ENCODE measurements at places on chromosomes 3 and 15.

- no peak for DNase-seq
These were observed 33.9 kb upstream of the TBC1D23 start for GRCh38 chr3:100226712-100227429.

DNA sequence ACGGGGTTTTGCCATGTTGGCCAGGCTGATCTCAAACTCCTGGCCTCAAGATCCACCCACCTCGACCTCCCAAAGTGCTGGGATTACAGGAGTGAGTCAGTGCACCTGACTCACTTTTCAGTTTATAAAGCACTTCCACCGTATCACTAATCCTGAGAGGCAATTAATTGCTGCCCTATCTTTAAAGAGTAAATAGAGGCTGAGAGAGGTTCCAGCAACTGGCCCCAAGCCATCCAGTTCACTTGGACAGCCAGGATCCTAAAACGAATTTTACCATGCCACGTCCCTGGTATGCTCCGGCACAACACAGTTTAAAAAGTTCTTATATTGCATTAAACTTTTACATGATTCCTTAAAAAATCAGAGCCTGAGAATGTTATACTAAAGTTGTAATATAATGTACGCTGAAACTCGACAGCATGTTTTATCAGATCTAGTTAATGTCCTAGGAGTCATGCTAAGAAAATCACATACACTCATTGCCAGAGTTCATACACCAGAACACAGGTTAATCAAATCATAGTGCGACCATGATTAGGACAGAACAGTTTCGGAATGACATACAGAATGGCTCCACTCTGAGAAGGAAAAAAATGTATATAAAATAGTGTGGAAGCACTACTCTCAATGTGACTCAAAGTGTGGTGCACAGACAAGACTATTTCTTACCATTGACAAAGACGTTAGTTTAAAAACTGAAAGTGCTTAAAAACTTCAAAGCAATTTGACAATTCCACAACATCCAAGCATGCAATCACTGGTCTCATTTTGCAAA lies 125.4 kb downstream of the ULK4 start:
- DNase-seq: no peak

DNA sequence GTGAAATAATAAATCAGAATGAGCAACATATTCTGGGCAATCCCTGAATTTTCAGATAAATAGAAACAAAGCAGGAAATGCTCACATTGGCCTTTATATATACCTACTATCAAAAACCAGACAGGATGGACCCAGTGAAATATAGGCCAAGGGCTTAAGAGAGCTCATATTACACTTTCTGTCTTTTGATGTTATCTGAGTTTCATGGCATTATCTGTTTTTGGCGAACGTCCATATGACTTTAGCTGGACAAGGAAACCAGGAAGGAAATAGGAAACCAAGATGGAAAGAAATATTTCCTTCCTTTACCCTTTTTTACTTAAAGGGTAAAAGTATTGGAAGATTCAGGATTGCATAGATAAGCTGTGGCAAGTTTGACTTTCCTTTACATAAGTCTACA lies 274.8 kb downstream of the THSD4 start:
- no peak for DNase-seq

DNA sequence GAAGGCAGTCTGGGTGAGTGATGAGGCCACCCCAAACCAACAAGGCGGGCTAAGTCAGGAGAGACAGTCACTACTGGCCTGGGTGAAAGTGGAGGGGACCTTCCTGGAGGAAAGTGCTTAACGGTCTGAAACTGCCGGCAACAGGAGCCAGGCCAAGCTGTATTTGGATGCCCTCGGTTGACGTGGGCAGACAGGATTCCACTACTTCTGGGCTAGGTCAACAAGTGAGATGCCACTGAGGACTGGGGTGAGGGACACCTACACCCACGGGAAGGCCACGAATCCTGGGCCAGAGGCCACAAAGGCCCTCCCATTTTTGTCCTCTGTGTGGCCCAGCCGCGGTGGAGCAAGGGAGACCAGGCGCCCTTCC lies 12.3 kb downstream of the SPTBN5 start:
- DNase-seq: no peak

DNA sequence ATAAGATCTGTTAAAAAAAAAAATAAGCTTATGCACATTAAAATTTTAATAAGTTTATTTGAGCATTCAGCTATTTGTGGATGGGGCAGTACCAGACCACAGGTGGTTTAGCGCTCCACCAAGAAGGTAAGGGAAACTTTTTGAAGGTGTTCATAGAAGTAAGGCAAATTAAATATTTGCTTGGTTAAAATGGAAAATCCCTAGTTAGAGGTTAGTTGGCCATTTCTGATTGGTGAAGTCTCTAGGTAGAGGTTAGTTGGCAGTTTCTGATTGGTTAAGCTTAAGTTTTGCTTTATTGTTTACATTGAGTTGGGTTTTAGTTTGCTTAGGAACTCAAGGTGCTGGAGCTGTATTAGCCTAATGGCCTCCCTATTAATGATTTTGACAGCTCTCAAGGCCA lies 30.7 kb downstream of the SCN11A start:
- no peak for DNase-seq

GRCh38 chr3:133162670-133163305 lies 124.6 kb downstream of the TMEM108 start:
- no peak for DNase-seq

GRCh38 chr3:178966299-178967176 lies 105.1 kb downstream of the ZMAT3 start:
- no peak for DNase-seq

DNA sequence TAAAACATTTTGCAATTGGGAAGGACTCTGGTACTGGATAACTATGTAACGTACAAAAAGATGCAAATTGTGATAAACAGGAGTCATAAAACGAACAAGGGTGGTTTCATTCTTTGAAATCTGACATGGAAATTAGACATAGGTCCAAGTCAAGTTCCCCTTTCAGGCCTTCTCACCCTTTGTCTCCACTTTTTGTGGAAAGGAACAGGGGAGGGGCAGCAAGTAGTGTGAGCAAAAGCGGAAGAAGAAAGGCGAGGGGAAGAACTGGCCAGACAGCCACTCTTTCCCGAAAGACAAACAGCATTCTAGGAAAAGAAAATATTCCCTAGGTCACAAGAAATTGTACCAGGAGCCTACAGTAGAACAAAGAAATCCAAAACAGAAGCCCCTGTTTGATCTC lies 52.6 kb downstream of the MCF2L2 start:
- no peak for DNase-seq

GRCh38 chr15:101003706-101004105 lies 84.5 kb downstream of the LRRK1 start:
- no peak for DNase-seq

DNA sequence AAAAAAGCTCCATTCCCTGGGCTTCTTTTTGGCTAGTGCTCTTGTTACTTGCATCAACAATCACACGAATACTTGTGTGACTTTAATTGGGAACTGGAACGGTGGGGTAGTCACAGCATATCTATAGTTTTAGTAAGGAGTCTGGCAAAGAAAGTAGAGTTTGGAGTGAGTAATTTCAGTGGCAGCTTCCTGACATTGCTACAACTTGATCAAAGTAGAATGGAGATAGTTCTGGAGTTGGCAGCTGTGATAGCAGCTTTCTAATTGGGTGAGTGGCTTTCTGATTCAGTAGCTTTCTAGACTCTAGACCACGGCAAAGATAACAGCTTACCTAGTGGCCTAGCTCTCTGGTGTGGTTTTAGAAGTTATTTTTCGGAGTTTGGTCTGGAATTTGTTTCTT lies 475.0 kb downstream of the TUSC7 start:
- DNase-seq: no peak

- no peak for DNase-seq
These were observed 78.9 kb upstream of the DPH6 start for GRCh38 chr15:35624881-35625280.

DNA sequence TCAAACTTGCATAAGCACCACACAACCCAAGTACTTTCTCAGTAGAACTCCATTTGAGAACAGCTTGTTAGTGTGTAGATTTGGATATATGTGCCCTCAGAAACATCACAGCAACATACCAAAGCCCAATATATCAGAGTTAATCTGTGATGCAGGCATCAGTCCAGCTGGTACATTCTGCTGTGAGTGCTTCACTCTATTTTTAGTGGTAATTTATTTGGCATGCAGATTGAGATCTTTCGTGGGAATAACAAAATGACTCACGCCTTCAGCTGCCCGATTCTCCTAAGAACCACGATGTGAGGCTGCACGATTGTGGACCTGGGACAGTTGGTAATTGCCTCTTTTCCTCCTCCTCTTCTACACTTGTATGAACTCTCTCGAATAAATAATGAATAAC lies 730.7 kb downstream of the SQOR start:
- no peak for DNase-seq

DNA sequence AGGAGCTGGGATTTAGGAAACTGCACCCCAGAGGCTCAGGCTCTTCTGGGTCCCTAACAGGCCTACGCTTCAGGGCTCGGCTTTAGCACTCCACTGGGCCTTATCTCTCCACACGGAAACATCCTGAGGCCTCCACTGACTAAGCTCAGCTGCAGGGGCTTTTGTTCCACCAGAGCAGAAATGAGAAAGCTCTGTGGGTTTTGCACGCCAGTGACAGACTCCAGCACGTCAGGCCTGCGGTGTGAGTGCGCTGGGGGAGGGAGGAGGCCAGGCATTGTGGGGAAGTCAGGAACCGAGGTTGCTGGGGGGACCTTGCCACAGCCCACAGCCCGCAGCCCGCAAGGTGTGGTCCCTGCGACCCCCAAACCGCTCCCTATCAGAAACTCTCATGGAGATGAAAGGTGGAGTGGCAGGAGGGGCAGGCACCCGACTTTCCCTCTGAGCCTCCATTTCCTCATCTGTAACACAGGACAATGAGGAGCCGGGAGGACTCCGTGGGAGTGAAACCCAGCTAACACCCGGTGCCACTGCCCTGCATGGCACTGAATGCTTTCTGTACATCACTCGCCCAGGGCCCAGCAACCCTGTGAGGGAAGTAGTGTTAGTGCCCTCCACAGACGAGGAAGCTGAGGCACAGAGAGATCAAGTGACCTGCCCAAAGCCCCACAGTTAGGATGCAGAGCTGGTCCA lies 106.5 kb downstream of the TPRA1 start:
- no peak for DNase-seq

- no peak for DNase-seq
These were observed 37.7 kb upstream of the PARP14 start for GRCh38 chr3:122642935-122643334.

DNA sequence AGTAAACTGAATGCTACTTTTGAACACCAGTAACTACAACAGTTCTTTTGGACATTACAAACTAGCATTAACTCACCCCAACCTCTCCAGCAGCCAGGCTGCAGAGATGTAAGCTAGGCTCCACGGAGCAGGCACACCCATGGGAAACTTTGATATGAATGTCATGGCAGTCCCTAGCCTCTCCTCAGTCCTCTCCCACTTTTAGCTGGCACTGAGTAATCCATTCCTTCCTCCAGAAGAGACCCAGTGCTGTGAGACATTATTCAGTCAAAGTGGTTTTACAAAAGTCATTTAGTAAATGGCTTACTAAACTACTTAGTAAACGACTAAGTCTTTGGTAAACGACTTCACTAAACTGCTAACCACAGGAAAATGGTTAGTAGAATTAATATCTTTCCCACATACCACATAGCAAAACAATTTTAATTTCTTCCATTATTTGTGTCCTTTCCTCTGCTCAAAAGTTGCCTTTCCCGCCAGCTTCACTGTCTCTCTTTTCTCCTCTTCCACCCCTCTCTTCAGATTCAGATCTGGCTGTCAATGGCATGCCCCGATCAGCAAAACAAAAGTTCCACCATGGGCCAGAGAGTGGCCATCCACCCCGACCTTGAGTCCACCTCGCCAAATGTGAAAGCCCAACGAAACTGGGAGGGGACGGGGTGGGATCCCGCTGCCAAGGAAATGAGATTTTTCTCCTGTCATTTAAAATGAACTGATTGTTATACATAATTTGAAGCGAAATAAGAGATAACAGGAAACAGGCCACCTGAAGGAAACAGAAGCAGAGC lies 67.5 kb upstream of the TJP1 start:
- DNase-seq: no peak

DNA sequence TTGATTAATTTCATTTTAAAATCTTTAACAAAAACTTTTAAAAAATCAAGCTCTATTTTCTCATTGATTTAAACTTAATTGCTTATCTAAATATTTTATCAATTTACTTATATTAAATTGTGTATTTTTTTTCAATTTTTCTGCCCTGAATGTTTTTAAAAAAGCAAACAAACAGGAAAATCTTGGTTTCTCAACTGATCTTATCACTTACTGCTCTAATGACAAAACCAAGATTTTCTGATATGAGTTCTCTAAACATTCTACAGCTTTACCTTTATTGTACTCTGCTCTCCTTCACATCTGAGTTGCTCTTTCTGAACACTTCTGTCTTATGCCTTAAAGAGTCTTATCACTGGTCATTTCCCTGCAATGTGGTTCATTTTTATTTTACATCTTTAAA lies 587.8 kb upstream of the BCHE start:
- no peak for DNase-seq

GRCh38 chr3:151428386-151428785 lies 32.5 kb downstream of the IGSF10 start:
- no peak for DNase-seq

- no peak for DNase-seq
These were observed 31.6 kb upstream of the NUDT16 start for GRCh38 chr3:131349946-131350347.

GRCh38 chr15:29410338-29410737 lies 140.7 kb upstream of the NSMCE3 start:
- no peak for DNase-seq

- no peak for DNase-seq
These were observed 55.7 kb downstream of the UMPS start for GRCh38 chr3:124785973-124786372.

DNA sequence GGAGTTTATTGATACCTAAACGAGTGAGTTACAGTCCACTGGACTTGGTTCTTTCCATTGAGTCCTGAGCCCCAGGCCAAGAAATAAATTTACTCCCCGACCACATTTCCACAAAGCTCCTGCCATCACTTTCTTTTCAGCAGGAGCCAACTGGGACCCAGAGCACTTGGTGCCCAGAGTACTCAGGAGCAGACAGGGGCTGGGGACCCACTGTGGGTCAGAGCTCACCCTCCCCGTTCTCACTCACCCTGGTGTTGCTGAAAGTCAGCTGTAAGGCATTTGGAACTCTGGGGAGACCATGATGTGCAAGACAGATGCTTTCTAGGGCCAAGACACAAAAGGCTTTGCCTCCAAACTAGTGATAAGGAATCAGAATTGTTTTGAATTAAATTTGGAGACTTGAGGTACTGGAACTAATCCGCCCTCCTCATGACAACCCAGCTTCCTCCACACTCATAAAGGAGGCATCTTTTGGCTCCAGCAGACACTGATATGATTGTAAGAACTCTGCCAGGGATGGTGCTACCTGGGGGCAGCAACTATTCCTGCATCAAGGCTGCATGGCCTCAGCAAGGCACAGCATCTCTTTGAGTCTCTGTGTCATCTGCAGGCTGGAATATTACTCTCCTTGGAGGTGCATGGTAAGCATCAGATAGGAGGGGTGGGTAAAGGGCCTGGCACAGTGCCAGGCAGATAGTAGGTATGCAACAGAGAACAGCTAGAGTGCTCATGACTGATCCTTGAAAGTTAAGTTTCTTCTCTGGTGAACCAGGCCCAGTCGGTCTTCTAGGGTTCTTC lies 7.3 kb upstream of the CAMK1 start:
- DNase-seq: no peak

Measured in esophagus squamous epithelium (tissue), 5 donors.